ENCODE measurements at places on chromosomes 1 and 21.

DNA sequence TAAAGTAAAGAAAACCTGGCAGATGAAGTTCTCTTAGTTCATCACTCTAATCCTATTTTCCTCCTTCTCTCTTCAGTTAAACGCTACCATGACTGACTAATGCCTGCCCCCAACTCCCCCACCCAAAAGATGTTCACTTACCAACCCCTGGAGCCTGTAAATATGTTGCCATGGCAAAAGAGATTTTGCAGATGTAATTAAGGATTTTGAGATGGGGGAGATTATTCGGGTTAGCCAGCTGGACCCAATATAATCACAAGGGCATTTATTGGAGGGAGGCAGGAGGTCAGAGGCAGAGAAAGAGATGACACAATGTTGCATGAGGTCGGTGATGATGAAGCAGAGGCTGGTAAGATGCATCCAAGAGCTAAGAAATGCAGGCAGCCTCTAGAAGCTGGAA lies 69.3 kb upstream of the PPP2R5A start:
- no peak for DNase-seq

DNA sequence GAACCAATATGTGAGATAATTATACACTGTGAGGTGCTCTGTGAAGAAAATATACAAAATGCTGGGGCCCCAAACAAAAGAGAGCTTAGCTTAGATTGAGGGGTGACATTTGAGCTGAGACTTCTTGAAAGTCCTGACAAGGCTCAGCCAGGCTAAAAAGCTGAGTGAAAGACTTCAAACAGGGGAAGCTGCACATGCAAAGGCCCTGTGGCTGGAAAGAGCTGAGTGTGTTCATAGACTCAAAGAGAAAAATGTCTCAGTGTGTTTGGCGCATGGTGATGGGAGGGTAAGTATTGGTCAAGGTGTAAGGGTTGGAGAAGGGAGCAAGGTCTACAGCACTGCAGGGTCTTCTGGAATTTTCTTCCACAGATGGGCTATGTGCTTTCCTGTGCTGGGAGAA lies 127.2 kb upstream of the KLHDC7A start:
- DNase-seq: no peak

DNA sequence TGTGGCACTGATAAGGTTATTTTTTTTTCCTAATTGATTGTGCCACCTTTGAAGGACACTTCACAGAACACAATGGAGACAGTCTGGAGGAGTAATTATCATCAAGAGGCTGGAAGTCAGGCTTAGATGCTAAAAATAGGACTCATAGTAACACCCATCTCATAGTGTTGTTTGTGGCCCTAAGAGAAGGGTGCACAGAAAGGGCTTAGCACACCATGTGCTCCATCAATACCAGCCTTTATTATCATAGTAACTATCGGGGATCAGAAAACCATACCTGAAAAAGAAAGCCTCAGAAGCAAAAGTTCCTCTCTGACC lies 11.9 kb downstream of the NIPAL3 start:
- DNase-seq: no peak

- peak; percentile 68 for DNase-seq
These were observed 4.5 kb downstream of the AIM2 start for GRCh38 chr1:159071970-159072582.

DNA sequence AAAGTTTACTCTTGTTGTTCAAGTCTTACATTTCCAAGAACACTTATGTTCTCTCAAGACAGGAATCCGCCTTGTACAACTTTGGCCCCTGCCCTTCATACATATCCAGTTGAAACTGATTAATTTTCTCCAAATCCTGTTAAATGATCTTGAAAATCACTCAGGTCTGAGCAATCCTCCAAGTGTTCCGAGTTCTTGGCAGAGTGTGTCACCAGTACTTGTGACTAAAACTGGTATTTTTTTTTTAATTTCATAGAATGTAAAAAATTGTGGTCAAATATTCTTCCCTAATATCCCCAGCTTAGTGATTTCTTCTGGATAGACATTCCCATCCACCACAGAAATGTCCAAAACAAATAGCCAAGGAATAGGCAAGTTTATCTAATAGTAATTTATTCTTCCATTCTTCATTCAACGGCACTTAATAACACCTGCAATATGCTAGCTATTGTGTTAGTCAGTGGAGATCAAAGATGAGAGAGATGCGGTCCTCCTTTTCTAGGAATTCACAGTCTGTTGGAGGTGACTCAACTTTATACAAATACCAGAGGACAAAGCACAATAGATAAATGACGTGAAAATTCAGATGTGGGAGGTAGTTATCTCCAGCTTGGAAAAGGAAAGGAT lies 71.4 kb downstream of the DIRAS3 start:
- peak; percentile 69 for DNase-seq

DNA sequence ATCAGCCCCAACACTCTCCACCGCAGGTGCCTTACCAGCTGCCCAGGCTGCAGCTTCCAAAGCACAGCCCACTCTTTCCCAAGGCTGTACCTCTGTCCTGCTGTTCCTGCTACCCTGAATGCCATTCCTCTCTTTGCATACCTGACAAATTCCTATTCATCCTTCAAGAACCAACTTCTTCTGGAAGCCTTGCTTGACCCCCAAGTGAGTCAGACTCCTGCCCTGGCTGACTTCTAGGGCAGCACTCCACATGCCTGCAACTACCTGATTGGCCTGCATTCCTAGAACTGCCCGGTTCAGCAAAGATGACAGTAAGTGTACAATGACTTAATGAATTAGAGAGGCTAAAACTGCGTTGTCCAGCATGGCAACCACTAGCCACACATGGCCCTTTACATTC lies 20.8 kb upstream of the PDZK1IP1 start:
- DNase-seq: no peak

GRCh38 chr1:99728494-99729235 lies 37.8 kb downstream of the FRRS1 start:
- peak; percentile 49 for DNase-seq

GRCh38 chr1:25217598-25218232 lies 14.6 kb downstream of the SYF2 start:
- DNase-seq: no peak

DNA sequence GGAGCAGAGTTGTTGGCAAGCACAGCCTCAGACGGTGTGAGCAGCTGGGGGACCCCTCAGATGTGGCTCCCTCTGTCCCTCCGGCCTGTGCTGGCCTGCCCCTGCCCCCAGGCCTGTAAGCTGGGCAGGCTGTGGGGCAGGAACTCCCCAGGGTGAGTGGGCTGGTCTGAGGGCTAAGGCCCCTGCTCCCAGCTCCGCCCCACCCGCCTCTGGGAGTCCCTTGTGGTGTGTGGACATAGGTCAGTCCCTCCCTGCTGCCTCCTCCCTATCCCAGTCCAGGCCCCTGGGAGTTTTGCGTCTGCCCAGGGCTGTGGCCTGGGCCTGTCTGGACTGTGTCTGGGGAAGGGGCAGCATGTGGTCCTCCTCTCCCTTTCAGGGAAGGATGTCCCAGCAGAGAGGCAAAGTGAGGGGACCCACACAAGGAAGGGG lies 3.6 kb upstream of the VWA1 start:
- no peak for DNase-seq

- DNase-seq: no peak
These were observed 2.1 kb upstream of the LCE2B start for GRCh38 chr1:152683846-152684245.

DNA sequence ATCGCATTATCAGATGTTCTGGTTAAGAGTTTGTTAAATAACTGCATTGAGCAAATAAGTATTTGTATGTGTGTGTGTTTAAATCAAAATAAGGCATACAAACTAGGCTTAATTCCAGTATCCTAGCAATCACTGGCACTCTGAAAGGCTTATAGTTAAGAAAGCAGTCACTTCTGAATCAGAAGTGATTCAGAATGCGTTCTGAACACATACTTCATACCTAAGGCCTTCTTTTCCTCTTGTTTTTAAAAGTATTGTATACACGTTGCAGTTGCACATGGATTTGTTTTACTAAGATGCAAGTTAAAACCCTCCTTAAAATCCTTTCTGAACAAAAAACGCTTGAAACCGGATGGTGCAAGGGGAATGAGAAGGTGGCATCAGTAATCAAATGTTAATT lies 238.4 kb upstream of the DMRTA2 start:
- peak; percentile 71 for DNase-seq

- peak; percentile 41 for DNase-seq
These were observed 31.3 kb upstream of the ANGPTL7 start for GRCh38 chr1:11157867-11158266.

DNA sequence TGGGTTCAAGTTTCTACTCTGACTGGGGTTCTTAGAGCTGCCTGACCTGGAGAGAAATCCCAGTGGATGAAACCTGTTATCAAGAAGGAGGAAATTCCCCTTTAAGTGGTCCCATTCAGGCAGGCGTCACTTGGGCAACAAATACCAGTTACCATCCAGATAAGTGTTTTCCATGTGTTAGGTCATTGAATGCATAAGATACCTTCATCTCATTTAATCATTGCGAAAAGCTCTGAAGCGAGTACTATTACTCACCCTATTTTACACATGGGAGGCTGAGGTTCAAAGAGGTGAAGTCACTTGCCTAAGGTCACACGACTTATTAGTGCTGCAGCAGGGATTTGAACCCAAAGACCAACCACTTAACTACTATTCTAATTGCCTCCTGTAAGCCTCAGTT lies 45.5 kb upstream of the RPL11 start:
- no peak for DNase-seq

GRCh38 chr1:87572891-87573290 lies 244.2 kb downstream of the LMO4 start:
- DNase-seq: no peak

DNA sequence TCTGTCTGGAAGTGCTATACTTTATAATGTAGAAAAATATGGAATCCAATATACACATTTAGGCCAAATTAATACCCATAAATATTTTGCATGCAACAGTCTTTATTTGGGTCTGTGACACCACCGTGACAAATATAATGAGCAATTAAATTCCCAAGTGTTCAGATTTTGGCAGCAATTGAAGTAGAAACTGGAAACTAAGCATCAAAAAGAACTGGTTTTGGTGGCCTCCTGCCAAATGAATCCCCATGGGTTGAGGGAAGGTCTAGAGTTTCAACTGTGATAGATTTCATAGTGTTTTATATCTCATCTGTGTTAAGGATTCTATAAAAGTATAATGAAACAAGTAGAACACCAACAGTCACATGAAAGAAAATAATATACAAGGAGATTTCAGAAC lies 88.4 kb downstream of the DPYD start:
- no peak for DNase-seq

- DNase-seq: no peak
These were observed 144.3 kb downstream of the ST6GALNAC3 start for GRCh38 chr1:76218888-76219287.

DNA sequence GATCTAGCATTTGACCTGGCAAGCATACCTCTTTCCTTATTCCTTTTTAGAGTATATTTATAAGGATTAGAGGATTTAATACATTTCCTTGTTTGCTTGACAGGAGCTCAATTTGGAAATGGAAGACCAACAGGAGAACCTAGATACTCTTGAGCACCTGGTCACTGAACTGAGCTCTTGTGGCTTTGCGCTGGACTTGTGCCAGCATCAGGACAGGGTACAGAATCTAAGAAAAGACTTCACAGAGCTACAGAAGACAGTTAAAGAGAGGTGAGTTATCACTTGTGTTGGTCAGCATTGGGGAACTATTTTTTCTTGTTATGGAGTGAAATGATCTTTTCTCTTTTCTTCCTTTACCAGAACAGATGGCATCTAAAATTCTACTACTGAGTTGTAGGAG lies 123.4 kb upstream of the BMP8A start:
- DNase-seq: no peak

DNA sequence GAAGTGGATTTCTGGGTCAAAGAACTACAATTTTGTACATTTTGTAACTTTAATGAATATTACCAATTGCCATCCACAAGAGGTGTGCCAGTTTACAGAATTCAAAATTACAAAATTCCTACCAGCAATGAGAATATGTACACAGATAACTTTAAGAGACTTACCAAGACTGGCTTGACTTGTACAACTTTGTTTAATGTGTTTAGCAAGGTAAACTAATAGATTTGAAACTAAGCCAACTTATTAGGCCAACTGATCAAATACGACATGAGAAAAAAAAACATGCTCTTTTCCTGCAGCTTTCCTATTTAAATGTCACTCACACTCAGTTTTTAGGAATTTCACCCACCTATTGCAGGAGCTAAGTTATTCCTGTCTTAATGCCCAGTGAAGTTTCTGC lies 11.4 kb downstream of the EXOC8 start:
- DNase-seq: no peak

- no peak for DNase-seq
These were observed 114.6 kb upstream of the VAV3 start for GRCh38 chr1:108079440-108080025.

DNA sequence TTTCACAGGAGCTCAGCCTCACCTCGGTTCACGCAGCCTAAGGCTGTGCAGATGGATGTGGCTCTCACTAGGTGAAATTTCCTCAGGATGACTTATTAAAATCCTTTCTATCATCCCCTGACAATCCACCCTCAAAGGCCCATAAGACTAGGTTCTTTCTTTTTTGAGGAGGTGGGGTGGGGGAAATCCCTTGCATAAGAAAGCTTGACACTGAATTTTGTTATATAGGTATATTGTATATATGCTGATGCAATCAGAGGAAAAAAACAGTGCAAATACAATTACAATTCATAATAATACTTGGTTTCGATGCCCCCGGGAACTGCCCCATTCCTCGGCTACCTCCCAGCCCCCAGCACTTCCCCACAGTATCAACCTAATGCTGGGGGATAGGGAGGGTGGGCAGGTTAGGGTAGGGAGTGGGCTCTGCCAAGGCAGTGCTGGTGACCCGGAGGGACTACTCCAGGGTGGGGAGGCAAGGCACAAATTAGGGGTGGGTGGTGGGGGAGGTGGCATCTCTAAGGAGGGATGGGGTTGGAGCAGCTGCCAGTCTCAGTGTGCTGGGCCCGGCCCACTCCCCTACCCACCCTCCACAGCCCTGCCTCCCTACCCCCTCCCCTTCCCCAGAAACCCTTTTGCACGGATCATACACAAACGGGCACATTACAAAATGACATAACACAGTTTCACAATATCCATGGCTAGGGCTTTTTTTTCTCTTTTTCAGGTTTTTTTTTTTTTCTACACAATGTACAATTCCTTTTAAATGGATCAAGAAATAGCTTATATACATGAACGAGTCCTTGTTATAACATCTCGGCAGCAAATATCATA lies 30.9 kb downstream of the SLC27A3 start:
- no peak for DNase-seq

DNA sequence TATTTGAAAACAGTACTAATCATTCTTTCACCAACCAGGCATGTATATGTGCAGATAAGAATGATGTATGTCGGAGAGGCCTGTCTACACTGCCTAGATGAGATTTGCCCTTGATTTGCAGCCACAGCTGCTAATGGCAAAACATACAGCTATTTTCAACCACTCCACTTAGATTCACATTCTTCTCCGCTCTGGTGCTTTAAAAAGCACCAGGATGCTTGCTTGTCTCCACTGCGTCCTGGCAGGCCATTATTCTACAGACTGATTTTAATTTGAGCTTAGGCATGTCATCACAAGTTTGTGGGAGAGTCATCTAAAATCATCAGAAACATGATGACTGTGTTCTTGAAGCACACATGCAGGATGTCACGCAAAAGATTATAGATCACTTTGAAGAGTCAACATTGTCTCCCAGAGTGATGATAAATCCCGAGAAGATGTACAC lies 119.0 kb upstream of the NRIP1 start:
- DNase-seq: no peak
